ENCODE measurements at places on chromosomes 2 and 18.

DNA sequence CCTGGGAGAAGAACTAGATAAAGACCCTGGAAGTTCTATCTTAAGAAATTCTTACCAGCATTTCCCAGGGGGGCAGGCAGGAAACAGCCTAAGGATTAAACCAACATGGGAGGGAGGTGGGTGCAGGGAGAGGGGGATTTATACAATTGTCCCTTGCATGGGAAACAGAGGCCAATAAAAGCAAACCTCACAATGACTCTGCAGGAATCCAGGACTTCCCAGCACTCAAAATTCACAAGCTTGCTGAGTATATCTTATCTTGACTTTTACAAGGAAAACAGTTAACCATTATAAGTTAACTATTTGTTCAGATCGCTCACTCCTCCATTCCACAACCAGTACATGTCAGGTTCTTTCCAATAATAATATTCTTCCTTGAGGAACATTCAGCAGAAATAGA, 241.3 kb downstream of the MREG start:
- DNase-seq: no peak

- no peak for DNase-seq
Measured at GRCh38 chr2:158796652-158797051, 1.5 kb downstream of the DAPL1 start.

GRCh38 chr2:240797500-240797895, 22.5 kb downstream of the KIF1A start:
- no peak for DNase-seq

- no peak for DNase-seq
Measured at GRCh38 chr2:196431076-196431475, 208.4 kb upstream of the CCDC150 start.

DNA sequence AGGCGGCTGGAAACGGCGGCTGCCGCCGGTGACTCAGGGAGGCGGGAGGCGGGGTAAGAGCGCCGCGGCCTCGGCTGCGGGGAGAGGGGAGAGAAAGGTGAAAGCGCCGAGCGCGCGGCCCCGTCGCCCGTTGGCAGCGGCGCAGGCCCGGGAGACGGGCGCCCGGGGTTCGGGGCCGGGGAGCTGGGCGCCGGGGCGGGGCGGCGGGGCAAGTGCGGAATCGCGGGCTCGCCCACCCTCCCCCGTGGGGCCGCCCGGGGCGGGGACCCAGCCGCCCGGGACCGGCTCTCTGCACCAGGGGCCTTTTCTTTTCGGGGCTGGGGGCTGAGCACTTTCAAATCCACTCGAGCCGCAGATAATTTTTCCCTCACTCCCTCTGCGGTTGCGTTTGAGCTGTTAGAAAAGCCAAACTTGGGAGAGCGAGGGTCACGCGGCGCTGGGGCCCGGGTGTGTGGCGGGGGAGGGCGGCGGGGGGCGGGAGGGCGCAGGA, 266 bp downstream of the KDM3A start:
- no peak for DNase-seq

DNA sequence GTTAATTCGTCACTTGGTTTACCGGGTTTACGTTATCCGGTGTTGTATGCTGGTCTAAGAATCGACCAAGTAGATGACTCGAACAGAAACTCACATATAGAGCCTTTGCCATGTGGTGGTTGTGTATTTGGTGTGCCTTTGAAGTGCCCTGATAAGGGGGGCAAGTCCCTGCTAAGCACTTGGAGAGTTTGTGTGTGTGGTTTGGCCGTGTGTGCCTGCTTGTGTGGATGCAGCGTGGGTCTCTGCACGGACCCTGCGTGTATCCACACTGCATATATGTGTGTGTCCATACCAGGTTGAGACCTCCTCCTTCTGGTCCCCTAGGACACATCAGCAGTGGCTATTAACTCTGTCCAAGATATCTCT, 2.4 kb upstream of the CELF4 start:
- DNase-seq: no peak

DNA sequence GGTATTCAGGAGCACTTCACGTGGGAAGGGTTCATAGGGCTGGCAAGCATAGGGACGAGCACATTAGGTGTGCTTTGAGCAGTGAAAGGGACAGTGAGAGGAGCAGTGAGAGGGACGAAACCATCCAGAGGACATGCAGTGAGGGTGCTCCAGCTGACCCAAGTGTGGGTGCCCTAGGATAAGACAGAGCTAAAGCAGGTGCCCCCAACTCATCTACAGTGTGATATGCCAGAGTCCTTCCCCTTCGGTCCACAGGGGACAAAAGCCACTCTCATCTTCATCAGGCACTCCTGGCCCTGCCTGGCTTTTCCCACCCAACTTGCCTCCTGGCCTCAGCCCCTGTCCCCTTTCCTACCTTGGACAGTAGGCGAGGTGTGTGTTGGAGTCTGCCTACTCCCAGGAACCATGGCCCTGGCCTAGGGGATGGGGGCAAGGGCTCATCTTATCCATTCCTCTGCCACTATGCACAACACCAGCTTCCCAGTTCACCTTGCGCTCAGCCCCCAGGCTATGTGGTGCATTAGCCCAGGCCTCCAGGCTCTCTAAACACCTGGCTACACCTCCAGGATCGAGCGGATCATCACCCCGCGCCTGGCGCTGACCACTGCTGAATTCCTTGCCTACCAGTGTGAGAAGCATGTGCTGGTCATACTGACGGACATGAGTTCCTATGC, 16.1 kb upstream of the ANKRD53 start:
- no peak for DNase-seq

- no peak for DNase-seq
Measured at GRCh38 chr2:137992039-137992646, 27.9 kb downstream of the HNMT start.

- no peak for DNase-seq
Measured at GRCh38 chr2:38613849-38614213, 11.1 kb upstream of the HNRNPLL start.

- no peak for DNase-seq
Measured at GRCh38 chr2:9497017-9497416, 22.7 kb downstream of the IAH1 start.

- no peak for DNase-seq
Measured at GRCh38 chr18:46338205-46338604, 234.0 kb downstream of the HAUS1 start.

- no peak for DNase-seq
Measured at GRCh38 chr2:174776223-174776622, 12.0 kb upstream of the CHRNA1 start.

DNA sequence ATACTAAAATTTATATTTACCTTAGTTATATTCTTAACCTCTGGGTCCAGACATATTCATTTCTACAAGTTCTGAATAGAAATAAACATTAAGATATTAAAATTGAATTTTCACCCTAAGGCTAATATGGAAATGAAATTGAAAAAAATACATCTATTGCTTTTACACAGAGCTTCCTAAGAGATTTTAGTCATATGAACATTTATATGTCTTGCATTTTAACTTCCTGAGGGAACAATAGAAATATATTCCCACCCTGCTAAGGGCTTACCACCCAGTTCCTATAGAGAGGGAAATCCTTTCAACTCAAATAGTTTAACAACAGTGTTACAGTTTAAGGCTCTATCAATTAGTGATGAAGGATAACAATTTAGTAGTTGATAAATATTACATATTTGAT, 60.5 kb downstream of the SOCS6 start:
- DNase-seq: no peak

GRCh38 chr2:220887876-220888275, 684.2 kb downstream of the EPHA4 start:
- no peak for DNase-seq

GRCh38 chr2:241564596-241565410, 6.3 kb downstream of the BOK start:
- DNase-seq: no peak

- DNase-seq: no peak
Measured at GRCh38 chr2:88813612-88814011, 122.1 kb downstream of the RPIA start.

- no peak for DNase-seq
Measured at GRCh38 chr2:240831594-240832204, 11.7 kb upstream of the KIF1A start.

GRCh38 chr2:58543442-58543841, 302.3 kb upstream of the FANCL start:
- DNase-seq: no peak

GRCh38 chr2:54310961-54311360, 54.9 kb upstream of the TSPYL6 start:
- no peak for DNase-seq

DNA sequence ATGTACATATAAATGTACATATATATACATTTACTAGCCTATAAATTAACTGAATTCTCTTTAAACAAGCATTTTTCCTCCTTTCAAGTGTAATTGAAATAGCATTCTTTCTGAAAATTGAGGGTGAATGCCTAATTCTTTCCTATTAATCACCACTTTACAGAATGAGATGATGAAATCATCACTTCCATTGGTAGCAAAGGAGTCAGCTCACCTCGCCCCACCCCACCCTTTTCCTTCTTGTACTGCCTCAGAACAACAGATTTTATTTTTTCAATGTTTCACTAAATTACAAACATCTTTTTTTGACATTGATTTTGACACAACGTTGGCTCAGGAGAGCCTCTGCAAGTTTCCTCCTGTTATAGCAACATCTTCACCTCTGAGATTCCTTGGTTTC, 181.9 kb upstream of the CDH7 start:
- no peak for DNase-seq

Measured in stimulated activated CD4-positive, alpha-beta T cell treated with anti-CD3 and anti-CD28 coated beads, TNF-alpha, amount 100 ng/mL, for 4 hours (primary cell).